Natural killer cell (primary cell): ENCODE measurements at places on chromosomes 16 and 17. TPM values are rescaled to one million over a fixed set of nuclear protein-coding genes. Genes with fewer than 3 reads are reported as not detected.

Gene RAMP2
- total RNA-seq: not detected

DNA sequence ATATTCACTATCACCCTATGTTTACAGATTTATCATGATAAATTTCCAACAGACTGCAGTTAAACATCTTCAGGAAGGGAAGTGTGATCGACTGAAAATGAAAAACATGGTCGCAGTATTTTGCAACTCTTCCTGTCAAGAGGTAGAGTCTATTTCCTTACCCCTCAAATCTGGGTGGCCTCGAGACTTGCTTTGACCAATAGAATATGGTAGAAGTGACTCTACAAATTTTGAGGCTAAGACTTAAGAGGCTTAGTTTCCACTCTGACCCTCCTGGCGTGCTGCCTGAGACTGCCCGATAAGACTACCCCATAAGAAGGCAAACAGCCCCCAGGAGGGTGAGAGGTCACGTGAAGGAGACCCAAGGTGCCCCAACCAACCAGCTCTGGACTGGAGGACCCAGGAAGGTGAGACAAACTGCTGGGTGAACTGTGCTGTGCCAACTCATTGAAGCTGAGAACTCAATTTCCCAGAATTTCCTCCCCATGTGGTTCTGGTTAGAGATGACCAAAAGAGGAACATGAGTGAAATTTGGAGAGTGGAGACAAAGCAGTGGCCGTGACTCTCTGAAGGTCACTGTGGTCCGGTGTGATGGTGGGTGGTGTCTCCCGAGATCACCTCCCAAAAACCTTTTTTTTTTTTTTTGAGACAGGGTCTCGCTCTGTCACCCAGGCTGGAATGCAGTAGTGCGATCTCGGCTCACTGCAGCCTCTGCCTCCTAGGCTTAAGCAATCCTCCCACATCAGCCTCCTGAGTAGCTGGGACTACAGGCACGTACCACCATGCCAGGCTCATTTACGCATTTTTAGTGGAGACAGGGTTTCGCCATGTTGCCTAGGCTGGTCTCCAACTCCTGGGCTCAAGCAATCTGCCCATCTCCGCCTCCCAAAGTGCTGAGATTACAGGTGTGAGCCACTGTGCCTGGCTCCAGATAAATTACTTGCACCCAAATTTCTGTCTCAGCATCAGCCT lies 38.2 kb upstream of the LITAF start:
- H3K4me3 ChIP-seq: no peak overlapping the region
- H3K27me3 ChIP-seq: no peaks in the 10 kb centered on the region
- DNase-seq: no peak
- no peaks in the 10 kb centered on the region for H3K36me3 ChIP-seq
- no peak overlapping the region for H3K27ac ChIP-seq

- H3K27ac ChIP-seq: no peak overlapping the region
- no peaks in the 10 kb centered on the region for H3K4me1 ChIP-seq
- no peaks in the 10 kb centered on the region for H3K27me3 ChIP-seq
- no peak for DNase-seq
Observed at GRCh38 chr17:76007131-76007849, 6.6 kb downstream of the CDK3 start.

Gene MT4
- not detected for total RNA-seq

GRCh38 chr17:2595716-2596115 lies 2.3 kb downstream of the PAFAH1B1 start:
- no peaks in the 10 kb centered on the region for H3K27me3 ChIP-seq
- H3K4me1 ChIP-seq: peaks cover 22% of the 10 kb centered on the region
- no peak overlapping the region for H3K27ac ChIP-seq
- no peaks in the 10 kb centered on the region for H3K36me3 ChIP-seq
- no peak overlapping the region for H3K4me3 ChIP-seq

Gene CLEC18A
- 2.7 TPM for total RNA-seq

GRCh38 chr16:68283801-68284598 lies 19.7 kb downstream of the SLC7A6 start:
- DNase-seq: peak; percentile 29
- H3K27ac ChIP-seq: peak overlapping the region; percentile 70
- H3K27me3 ChIP-seq: no peaks in the 10 kb centered on the region
- H3K4me3 ChIP-seq: no peak overlapping the region

Gene ZNF263
- 28.1 TPM for total RNA-seq

Gene BICDL2
- total RNA-seq: not detected

DNA sequence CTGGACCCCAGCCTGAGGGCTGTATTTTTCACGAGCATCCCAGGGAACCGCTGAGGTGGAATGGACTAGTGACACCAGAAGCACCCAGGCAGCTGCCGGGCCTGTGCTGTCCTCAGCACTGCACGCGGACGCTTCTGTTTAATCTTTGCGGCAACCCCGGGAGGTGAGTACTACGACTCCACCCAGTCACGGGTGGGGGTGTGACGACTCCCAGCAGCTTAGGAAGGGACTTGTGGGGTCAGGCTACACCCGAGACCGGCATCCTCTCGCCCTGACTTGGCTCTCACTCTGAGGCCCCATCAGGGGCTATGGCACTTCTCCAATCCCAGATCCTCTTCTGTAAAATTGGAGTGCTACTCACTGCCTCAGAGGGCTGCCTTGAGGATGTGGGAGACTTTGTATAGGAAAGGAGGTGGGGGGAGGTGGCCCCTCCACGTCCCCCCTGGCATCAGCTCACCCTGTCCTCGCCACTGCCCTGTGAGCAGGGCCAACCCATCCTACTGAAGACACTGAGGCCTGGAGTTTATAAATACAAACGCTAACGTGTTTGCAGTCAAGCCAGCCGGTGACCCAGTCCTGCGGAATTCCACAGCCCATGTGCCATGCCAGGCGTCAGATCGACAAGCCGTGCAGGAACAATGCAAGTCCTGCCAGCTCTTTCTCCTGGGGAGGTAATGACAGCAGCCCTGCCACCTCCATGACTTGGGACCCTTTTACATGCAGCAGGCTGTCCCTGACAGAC lies 44.4 kb downstream of the PPL start:
- H3K27ac ChIP-seq: no peak overlapping the region
- no peak overlapping the region for H3K4me3 ChIP-seq
- no peaks in the 10 kb centered on the region for H3K4me1 ChIP-seq
- DNase-seq: no peak

Gene TNFRSF17
- 6.6 TPM for total RNA-seq

- H3K4me1 ChIP-seq: peaks cover 86% of the 10 kb centered on the region
- H3K4me3 ChIP-seq: no peak overlapping the region
- peak overlapping the region; percentile 75 for H3K27ac ChIP-seq
- peak; percentile 76 for DNase-seq
- no peaks in the 10 kb centered on the region for H3K27me3 ChIP-seq
- H3K36me3 ChIP-seq: no peaks in the 10 kb centered on the region
Observed at GRCh38 chr17:35890774-35891155, 10.6 kb upstream of the CCL5 start.

Gene BRIP1
- 2.7 TPM for total RNA-seq

DNA sequence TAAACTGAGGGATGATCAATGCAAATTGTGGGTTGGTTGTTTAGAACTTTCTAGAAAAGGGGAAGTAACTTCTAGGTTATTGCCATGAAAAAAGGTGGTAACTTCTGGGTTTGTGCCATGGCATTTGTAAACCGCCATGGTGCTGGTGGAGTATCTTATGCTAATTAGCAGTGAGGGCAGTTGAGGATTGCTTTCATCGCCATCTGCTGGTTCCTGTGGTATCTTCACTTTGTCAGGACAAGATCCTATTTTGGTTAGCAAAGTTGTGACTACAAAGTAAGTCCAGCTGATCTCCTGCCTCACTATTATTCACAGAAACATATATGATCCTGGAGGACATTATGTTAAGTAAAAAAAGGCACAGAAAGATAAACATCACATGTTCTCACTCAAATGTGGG lies 1332.3 kb downstream of the CDH11 start:
- H3K4me3 ChIP-seq: no peak overlapping the region
- H3K36me3 ChIP-seq: no peaks in the 10 kb centered on the region
- H3K4me1 ChIP-seq: no peaks in the 10 kb centered on the region
- H3K27ac ChIP-seq: no peak overlapping the region

- H3K4me1 ChIP-seq: peaks cover 10% of the 10 kb centered on the region
- H3K36me3 ChIP-seq: no peaks in the 10 kb centered on the region
- no peak overlapping the region for H3K4me3 ChIP-seq
- peaks cover 17% of the 10 kb centered on the region for H3K27me3 ChIP-seq
- DNase-seq: no peak
- H3K27ac ChIP-seq: no peak overlapping the region
Observed at GRCh38 chr16:66845791-66846221, 1.6 kb downstream of the CA7 start.

Gene KRTAP3-2
- not detected for total RNA-seq

GRCh38 chr17:55116440-55116914 lies 147.9 kb downstream of the STXBP4 start:
- no peak overlapping the region for H3K27ac ChIP-seq
- no peak for DNase-seq
- H3K4me3 ChIP-seq: no peak overlapping the region
- H3K4me1 ChIP-seq: no peaks in the 10 kb centered on the region
- H3K36me3 ChIP-seq: no peaks in the 10 kb centered on the region

GRCh38 chr16:12341423-12341822 lies 364.9 kb downstream of the SNX29 start:
- H3K27me3 ChIP-seq: no peaks in the 10 kb centered on the region
- no peak overlapping the region for H3K27ac ChIP-seq
- DNase-seq: no peak
- no peaks in the 10 kb centered on the region for H3K4me1 ChIP-seq
- no peak overlapping the region for H3K4me3 ChIP-seq

- no peak for DNase-seq
- H3K4me1 ChIP-seq: no peaks in the 10 kb centered on the region
- H3K36me3 ChIP-seq: no peaks in the 10 kb centered on the region
- H3K27ac ChIP-seq: no peak overlapping the region
- no peaks in the 10 kb centered on the region for H3K27me3 ChIP-seq
Observed at GRCh38 chr16:64417711-64418227, 704.1 kb downstream of the CDH11 start.

- no peaks in the 10 kb centered on the region for H3K27me3 ChIP-seq
- peaks cover 4% of the 10 kb centered on the region for H3K36me3 ChIP-seq
- no peak overlapping the region for H3K27ac ChIP-seq
- H3K4me3 ChIP-seq: no peak overlapping the region
- DNase-seq: no peak
Observed at GRCh38 chr16:31455601-31456314, 3.5 kb upstream of the ARMC5 start.

Gene PRR35
- total RNA-seq: 0.20 TPM

Gene GH2
- total RNA-seq: not detected

- peak; percentile 99 for DNase-seq
- H3K36me3 ChIP-seq: peaks cover 31% of the 10 kb centered on the region
- H3K27ac ChIP-seq: peak within 1 kb of the TSS; percentile 80
- H3K4me1 ChIP-seq: peaks cover 26% of the 10 kb centered on the region
Observed at GRCh38 chr16:67226804-67227566, at the start of gene TMEM208. Gene TMEM208, plus strand, starts transcription at chr16:67227130. Its CDS starts 89 bp downstream, at chr16:67227219.

Gene ODAD4
- total RNA-seq: 2.9 TPM

- peak overlapping the region; percentile 89 for H3K27ac ChIP-seq
- peaks cover 18% of the 10 kb centered on the region for H3K4me1 ChIP-seq
- peaks cover 3% of the 10 kb centered on the region for H3K36me3 ChIP-seq
- peak overlapping the region; percentile 80 for H3K4me3 ChIP-seq
- H3K27me3 ChIP-seq: no peaks in the 10 kb centered on the region
Observed at GRCh38 chr17:38825762-38826247, 684 bp upstream of the CWC25 start.

- no peak overlapping the region for H3K27ac ChIP-seq
- DNase-seq: no peak
- H3K36me3 ChIP-seq: peaks cover 14% of the 10 kb centered on the region
- H3K4me1 ChIP-seq: peaks cover 17% of the 10 kb centered on the region
- no peak overlapping the region for H3K4me3 ChIP-seq
- no peaks in the 10 kb centered on the region for H3K27me3 ChIP-seq
Observed at GRCh38 chr16:21654466-21654865, 2.1 kb upstream of the IGSF6 start.

DNA sequence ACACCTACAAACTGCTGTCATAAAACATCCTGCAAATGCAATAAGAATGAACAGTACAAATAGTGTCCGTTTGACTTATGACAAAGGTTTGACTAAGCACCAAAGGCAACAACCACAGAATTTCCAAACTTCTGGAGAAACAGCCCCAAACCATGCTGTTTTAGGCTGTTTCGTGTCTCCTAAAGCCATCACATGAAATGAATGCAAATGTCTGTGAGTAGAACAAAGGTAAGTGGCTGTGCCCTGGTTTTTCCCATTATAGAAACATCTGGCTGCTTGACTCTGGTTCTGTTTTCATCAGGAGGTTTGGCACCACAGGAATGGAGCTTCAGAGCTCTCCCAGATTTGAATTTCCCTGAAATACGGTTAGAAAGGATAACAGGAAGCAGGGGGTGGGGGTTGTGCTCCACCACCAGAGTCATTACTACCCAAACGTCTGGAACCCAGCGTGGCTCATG lies 4.6 kb upstream of the EMP2 start:
- no peak for DNase-seq
- no peaks in the 10 kb centered on the region for H3K36me3 ChIP-seq
- no peak overlapping the region for H3K27ac ChIP-seq
- H3K4me1 ChIP-seq: no peaks in the 10 kb centered on the region
- H3K27me3 ChIP-seq: peaks cover 7% of the 10 kb centered on the region

Gene GJD3
- total RNA-seq: not detected

- H3K27me3 ChIP-seq: no peaks in the 10 kb centered on the region
- H3K4me1 ChIP-seq: peaks cover 15% of the 10 kb centered on the region
- no peak for DNase-seq
- H3K27ac ChIP-seq: peak overlapping the region; percentile 26
- H3K4me3 ChIP-seq: no peak overlapping the region
Observed at GRCh38 chr17:49316258-49316570, 45.8 kb downstream of the ZNF652 start.

- peak; percentile 50 for DNase-seq
- H3K4me3 ChIP-seq: no peak overlapping the region
- H3K36me3 ChIP-seq: no peaks in the 10 kb centered on the region
- peaks cover 20% of the 10 kb centered on the region for H3K27me3 ChIP-seq
- peaks cover 5% of the 10 kb centered on the region for H3K4me1 ChIP-seq
Observed at GRCh38 chr17:40779181-40779909, 3.0 kb downstream of the KRT27 start.

- no peaks in the 10 kb centered on the region for H3K27me3 ChIP-seq
- no peak overlapping the region for H3K27ac ChIP-seq
- peaks cover 4% of the 10 kb centered on the region for H3K36me3 ChIP-seq
- no peaks in the 10 kb centered on the region for H3K4me1 ChIP-seq
Observed at GRCh38 chr17:41844971-41845370, 7.3 kb downstream of the KLHL10 start.

Gene NPIPB2
- 19.6 TPM for total RNA-seq

- no peak for DNase-seq
- no peaks in the 10 kb centered on the region for H3K36me3 ChIP-seq
- H3K4me1 ChIP-seq: peaks cover 7% of the 10 kb centered on the region
Observed at GRCh38 chr17:78967782-78968362, 11.9 kb downstream of the LGALS3BP start.
